ENCODE measurements at places on chromosomes 2 and 18.

DNA sequence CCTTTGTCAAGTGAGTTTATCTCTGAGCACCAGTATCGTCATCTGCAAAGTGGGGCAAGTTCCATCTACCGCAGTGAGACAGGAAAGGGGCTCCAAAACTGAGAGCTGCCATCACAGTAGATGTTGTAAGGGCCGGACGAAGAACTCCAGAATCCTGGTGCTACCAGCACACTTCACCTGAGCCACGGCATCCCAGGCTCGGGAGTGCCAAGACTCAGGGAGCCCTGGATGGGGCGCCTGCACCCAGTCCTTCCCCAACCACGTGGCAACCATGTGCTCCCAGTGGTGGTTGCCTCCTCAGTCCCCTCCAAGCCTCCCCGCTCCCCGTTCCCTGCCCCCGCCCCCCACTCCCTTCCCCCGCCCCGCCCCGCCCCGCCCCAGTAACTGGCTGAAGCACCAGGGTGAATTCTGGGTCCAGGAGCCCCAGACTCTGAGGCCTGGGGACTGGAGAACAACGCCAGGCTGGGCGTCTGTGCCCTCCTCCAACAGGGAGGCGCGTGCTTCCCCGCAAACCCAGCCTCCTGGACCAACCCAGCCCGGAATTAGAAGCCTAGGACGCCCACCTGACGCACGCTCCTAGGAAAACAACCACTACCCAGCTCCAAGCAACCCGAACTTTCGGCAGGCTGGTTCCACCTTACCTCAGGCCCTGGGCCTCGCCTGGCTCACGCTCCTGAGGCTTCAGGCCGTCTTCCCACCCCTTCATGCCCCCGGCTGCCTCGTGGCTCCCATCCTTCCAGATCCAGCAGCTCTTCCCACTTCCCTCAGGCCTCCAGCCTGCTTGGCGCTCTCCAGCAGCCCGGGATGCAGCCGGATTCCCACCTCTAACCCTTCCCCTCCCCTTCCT is 67.6 kb downstream of the LAMA3 start:
- no peak for DNase-seq

DNA sequence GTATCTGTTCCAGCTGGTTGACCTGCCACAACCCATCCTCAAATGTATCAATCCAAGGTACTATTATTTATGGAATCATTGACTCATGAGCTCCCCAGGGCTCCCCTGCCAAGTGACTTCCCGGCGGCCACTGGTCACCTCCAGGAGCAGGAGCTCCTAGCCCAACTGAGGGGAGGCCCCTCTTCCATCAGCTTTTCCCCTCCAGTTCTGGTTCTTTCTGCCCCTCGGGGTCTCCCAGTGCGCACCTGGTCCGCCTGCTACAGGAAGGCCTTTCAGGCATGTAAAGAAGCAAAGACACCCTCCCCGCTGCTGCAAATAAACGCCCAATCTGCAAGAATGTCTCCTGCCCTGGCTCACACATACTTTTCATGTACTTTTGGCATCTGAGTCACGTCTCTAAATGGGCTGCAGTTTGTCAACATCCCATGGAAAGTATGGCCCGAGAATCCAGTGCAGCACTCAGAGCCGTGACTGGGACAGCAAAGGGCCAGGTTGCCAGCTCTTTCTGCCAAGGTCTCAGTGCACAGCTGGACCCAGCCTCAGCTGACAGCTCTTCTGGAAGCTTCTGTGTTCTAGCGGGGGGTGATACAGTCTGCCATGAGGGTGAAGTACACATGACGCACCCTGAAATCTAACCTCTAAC is 41.4 kb downstream of the KLHL29 start:
- DNase-seq = no peak

DNA sequence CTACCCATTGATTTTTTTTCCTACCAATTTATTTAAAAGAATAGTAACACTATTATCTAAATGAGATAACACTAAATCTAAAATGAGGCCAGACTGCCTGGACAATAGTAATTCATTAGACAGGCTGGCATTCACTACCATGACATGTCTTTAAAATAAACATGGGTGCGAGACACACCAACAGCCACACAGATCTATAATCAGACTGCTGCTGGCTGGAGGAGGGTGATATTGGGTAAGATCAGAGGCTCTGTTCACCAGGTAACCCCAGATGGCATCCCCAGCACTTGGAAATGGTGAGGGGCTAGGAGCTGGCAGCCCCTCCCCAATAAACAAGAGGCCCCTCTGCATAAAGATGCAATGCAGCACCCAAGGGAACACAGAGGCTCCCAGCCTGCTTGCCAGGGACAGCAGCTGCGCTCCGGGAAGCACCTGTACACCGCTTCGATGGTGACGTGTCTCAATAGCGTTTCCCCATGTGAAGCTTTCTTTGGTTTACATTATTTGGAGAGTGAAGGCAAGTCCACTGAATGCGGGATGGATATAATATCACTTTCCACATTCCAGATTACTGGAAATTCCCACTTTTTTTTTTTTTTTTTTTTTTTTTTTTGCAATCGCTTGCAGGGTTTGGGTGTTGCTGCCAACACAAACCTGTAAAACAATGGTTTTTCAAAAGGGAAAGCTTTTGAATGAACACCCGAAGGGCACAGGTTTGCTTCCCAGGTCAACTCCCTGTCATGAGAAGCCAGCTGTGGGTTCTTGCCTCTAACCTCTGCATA is 159.0 kb downstream of the ZNF516 start:
- DNase-seq = no peak

GRCh38 chr2:105297216-105297615 is 32.3 kb downstream of the TGFBRAP1 start:
- no peak for DNase-seq

DNA sequence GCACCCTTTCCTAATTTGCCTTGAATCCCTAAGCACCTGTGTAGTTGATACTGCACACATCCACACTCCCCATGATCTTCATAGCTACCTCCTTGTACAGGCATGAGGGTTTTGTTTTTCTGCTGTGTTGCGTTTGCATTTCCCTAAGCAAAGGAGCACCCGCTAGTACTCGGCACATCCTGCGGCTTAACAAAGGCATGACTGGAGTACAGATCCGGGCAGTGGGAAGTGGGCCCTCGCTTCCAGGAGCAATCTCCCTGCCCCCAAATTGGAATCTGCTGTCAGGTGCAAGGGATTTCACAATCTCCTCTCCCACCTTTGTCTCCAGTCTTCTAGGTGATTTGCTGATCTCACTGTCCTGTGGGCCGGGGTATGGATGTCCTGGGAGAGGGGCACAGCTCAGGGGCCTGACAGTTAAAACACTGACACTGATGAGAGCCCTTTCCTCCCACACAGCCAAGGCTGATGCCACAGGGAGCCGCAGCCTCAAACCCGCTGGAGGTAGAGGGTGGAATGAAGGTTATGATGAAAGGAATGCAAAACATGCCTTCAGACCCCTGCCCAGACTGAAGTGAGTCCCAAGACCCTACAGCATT is 98.7 kb upstream of the THOC1 start:
- DNase-seq = no peak

Measured in colonic mucosa (tissue), 4 donors.